ENCODE measurements at places on chromosomes 6 and 20.

- no peak for DNase-seq
These were observed 41.9 kb upstream of the RNF8 start for GRCh38 chr6:37311741-37312473.

DNA sequence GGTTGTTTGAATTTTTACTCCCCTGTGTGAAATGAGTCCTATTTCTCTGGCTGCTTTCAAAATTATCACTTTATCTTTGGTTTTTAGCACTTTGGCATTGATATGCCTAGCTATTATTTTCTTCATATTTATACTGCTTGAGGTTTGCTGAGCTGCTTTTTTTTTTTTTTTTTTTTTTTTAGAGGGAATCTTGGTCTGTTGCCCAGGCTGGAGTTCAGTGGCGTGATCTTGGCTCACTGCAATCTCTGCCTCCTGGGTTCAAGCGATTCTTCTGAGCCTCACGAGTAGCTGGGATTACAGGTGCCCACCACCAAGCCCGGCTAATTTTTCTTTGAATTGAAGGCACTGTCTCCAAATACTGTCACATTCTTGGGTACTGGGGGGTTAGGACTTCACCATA, 40.6 kb downstream of the STXBP5 start:
- DNase-seq: no peak

GRCh38 chr6:13004601-13005000, 288.0 kb downstream of the PHACTR1 start:
- no peak for DNase-seq

DNA sequence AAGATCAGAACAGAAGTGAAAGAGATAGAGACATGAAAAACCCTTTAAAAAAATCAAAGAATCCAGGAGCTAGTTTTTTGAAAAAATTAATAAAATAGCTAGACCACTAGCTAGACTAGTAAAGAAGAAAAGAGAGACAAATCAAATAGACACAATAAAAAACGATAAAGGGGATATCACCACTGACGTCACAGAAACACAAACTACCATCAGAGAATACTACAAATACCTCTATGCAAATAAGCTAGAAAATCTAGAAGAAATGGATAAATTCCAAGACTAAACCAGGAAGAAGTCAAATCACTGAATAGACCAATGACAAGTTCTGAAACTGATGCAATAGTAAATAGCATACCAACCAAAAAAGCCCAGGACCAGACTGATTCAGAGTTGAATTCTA, 29.6 kb upstream of the SENP6 start:
- DNase-seq: no peak
